ENCODE measurements at places on chromosomes 4 and X.

DNA sequence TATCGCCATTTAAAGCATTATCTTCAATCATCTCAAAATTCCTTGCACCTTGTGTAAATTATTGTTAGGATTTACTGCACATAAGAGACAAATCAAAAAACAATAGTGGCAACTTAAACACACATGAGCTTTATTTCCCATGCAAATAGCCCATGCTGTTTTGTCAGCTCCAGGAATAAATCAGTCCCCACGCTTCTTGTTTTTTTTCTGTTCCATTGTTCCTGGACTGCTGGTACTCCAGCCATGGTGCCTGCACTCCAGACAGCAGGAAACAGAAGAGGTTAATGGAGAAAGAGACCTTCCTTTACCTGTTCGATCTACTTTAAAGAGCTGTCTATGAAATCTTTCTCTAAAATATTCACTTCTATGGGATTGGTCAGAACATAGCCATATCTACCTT is 1515.7 kb upstream of the TENM3 start:
- DNase-seq, result no peak

- no peak for DNase-seq
Measured at GRCh38 chrX:74853255-74853654, 72.0 kb downstream of the NEXMIF start.

GRCh38 chrX:51889851-51890250 is 3.6 kb upstream of the MAGED1 start:
- DNase-seq, result no peak

- DNase-seq, result no peak
Measured at GRCh38 chrX:49773993-49774392, 55.1 kb upstream of the PAGE4 start.

DNA sequence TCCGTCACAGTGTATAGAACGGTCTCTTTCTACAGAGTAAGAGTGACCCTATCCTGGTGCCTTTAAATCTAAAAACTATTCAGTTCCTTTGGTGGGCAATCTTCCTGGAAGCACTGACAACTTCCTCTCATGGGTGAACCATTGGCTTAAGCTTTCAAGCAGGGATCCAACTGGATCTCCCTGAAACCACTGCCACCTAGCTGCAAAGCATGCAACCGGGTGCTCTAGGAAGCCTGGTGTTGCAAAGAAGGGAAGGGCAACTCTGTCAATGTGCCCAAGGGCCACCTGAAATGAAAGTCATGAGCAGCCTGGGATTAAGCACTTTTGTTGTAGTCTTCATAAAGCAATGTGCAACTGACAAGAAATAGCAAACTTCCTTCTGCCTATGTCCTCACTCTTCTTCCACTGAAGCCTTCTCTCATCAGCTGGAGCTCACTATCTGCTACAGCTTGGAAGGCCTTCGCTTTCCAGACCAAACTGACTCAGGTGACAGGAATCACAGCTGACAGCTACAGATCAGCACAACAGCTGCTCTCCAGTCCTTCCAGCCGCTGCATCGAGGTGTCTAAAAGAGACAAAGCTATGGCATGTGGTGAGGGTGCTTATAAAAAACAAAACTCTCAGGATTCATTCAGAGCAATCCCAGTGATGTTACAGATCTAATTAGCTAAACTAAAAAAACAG is 46.1 kb downstream of the SETD7 start:
- DNase-seq, result no peak

GRCh38 chr4:150079081-150079581 is 886 bp downstream of the DCLK2 start:
- peak; percentile 56 for DNase-seq

GRCh38 chrX:22666441-22666840 is 333.3 kb upstream of the DDX53 start:
- DNase-seq, result no peak

DNA sequence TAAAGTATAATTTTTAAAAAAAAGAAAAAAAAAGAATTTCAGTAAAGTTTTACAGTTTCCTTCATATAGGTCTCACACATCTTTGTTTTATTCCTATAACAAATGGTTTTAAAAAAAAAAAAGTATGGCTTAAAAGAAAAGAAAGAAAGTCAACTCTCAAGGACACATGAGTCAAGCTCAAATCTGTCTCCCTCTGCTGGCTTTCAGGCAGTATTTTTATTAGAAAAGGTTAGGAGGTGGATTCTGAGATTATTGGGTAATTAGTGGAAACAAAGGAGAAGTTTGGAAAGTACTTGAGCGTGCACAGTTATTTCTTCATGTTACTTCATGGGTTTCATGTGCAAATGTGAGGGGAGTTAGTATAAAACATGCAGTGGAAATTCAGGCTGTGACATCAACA is 36.6 kb upstream of the BTC start:
- DNase-seq, result no peak

DNA sequence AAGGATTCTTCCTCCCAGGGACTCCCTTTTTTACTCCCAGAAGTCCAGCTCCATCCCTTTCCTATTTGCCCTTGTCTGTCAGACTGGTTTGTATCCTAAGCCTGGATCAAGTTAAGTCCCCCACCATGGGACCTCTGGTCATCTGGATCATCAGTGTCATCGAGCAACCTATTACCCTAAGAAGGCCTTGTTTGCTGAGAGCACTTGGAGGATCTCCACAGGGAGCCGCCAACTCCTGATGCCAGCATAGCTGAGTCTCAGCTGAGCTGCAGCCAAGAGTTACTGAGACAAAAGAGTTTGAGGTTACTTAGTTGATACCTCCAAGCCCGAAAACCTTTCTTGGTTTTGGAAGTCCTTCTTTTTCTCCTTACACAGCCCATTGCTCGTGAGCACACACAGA is 10.1 kb upstream of the DAPP1 start:
- DNase-seq, result no peak

GRCh38 chrX:142861557-142861956 is 164.2 kb upstream of the SPANXN4 start:
- no peak for DNase-seq

DNA sequence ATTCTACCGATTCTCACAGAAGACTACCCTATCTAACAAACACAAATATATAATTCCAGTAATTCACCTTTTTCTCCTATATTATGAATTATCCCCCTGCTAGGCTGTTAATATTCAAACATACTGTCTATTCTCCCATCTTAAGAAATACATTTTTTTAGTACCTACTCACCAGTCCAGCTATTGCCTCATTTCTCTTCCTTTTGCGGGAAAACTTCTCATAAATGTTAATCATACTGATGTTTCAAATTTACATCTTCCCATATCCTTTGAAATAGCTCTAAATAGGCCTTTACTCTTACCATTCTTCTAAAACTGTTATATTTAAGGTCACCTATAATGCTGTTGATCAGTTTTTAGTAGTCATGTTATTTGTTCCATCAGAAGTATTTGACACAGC is 759.1 kb upstream of the SLIT2 start:
- peak; percentile 20 for DNase-seq

GRCh38 chrX:8591501-8591900 is 126.9 kb downstream of the VCX3B start:
- DNase-seq, result no peak

- DNase-seq, result peak; percentile 9
Measured at GRCh38 chrX:19924285-19924684, 36.9 kb upstream of the SH3KBP1 start.
